ENCODE measurements at places on chromosomes 1 and 21. TPM values are rescaled to one million over a fixed set of nuclear protein-coding genes. Genes with fewer than 3 reads are reported as not detected.

The GJB5 gene
- total RNA-seq: not detected

The OR2AK2 gene
- total RNA-seq: not detected

The SPATA45 gene
- total RNA-seq: not detected

The TIE1 gene
- total RNA-seq: 5.6 TPM

The TCHHL1 gene
- total RNA-seq: not detected

DNA sequence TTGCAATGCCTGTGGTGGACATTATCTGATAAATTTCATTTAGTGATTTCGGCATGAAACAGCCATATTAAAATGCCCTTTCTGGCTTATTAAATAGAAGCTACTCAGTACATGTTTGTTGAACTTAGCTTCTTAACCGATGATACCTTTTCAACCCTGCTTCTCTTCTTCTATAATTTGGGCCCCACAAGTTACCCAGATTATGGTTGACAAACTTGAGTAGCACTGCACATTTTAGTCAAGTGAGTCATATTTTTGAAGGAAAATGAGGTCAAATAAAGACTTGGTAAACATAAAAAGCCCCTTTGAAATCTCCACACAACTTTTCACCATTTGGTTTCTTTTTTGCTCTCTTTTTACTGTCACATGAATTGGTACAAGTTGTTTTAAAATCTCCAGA is 33.8 kb downstream of the GIPC2 start:
- no peaks in the 10 kb centered on the region for H3K27me3 ChIP-seq
- H3K4me1 ChIP-seq: no peaks in the 10 kb centered on the region
- H3K4me3 ChIP-seq: no peak overlapping the region
- H3K27ac ChIP-seq: no peak overlapping the region
- DNase-seq: no peak

DNA sequence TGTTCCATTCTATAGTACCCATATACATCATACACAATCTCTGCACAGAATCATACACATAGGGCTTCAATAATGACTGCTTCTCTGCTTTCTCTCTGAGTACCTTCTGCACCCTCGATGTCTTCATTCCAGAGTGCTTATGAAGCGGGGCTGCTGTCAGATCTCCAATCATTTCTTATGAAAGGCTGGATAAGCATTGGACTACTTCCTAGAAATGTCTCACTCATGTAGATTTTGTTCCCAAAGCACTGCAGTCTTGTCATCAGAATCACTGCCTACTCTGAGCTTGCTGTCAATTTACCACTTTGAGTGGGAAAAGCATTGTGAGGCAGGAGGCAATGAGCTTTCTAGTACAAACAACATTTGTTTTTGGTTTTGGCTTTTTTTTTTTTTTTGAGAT is 179.0 kb downstream of the SLC35F3 start:
- H3K27me3 ChIP-seq: no peaks in the 10 kb centered on the region
- no peaks in the 10 kb centered on the region for H3K4me1 ChIP-seq
- no peak overlapping the region for H3K27ac ChIP-seq
- DNase-seq: no peak
- no peaks in the 10 kb centered on the region for H3K36me3 ChIP-seq
- H3K4me3 ChIP-seq: no peak overlapping the region

- H3K4me3 ChIP-seq: no peak overlapping the region
- H3K4me1 ChIP-seq: no peaks in the 10 kb centered on the region
- DNase-seq: no peak
- H3K36me3 ChIP-seq: no peaks in the 10 kb centered on the region
These were observed 80.2 kb downstream of the VPS13D start for GRCh38 chr1:12309783-12310742.

DNA sequence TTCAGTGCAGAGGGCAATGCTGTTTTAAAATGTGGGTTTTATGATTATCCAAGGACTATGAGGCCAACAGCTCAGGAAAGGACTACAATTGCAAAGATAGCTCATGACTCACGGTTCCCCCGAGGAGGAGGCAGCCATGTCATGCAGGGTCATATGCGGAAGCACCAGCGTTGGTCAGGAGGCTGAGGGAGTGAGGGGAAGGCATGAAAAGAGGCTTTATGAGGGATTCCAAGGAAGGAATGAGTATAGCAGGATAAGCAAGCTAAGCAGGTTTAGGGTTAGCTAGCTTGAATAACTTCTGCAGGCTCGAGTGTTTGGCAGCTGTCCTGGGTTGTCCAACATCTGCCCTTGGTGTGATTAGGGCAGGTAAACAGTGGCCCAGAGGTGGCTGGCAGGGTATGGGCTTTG is 495.1 kb downstream of the SETD4 start:
- H3K27me3 ChIP-seq: no peaks in the 10 kb centered on the region
- no peak for DNase-seq
- H3K4me3 ChIP-seq: no peak overlapping the region
- no peaks in the 10 kb centered on the region for H3K4me1 ChIP-seq

GRCh38 chr1:19427087-19427781 is 58.1 kb downstream of the CAPZB start:
- H3K4me1 ChIP-seq: peaks cover 65% of the 10 kb centered on the region
- H3K27ac ChIP-seq: peak overlapping the region; percentile 83
- no peak for DNase-seq
- no peaks in the 10 kb centered on the region for H3K36me3 ChIP-seq
- H3K27me3 ChIP-seq: no peaks in the 10 kb centered on the region

- no peak overlapping the region for H3K27ac ChIP-seq
- no peaks in the 10 kb centered on the region for H3K27me3 ChIP-seq
- no peak for DNase-seq
These were observed 34.2 kb downstream of the CNN3 start for GRCh38 chr1:94892604-94893254.

DNA sequence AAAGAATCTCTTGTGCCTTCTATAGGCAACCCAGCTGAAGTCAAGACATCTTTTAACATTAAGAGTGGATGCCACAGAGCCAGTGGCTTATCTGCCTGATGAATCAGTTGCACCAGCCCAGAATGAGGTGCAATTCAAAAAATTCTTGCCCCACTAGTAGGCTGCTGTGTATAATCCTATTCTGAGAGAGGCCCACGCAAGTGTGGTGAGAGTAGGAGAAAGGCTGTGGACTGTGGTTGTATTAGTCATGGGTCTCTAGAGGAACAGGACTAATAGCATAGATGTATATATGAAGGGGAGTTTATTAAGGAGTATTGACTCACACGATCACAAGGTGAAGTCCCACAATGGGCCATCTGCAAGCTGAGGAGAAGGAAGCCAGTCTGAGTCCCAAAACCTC is 216.4 kb downstream of the LTN1 start:
- H3K27ac ChIP-seq: no peak overlapping the region
- H3K4me3 ChIP-seq: no peak overlapping the region
- no peak for DNase-seq
- H3K36me3 ChIP-seq: no peaks in the 10 kb centered on the region

GRCh38 chr1:53196017-53196484 is 573 bp upstream of the CPT2 start:
- H3K36me3 ChIP-seq: no peaks in the 10 kb centered on the region
- H3K4me3 ChIP-seq: peak overlapping the region; percentile 97
- peak overlapping the region; percentile 100 for H3K27ac ChIP-seq

GRCh38 chr1:84598418-84598817 is 24.2 kb upstream of the CTBS start:
- no peaks in the 10 kb centered on the region for H3K4me1 ChIP-seq
- H3K36me3 ChIP-seq: no peaks in the 10 kb centered on the region
- no peak overlapping the region for H3K27ac ChIP-seq
- no peaks in the 10 kb centered on the region for H3K27me3 ChIP-seq

DNA sequence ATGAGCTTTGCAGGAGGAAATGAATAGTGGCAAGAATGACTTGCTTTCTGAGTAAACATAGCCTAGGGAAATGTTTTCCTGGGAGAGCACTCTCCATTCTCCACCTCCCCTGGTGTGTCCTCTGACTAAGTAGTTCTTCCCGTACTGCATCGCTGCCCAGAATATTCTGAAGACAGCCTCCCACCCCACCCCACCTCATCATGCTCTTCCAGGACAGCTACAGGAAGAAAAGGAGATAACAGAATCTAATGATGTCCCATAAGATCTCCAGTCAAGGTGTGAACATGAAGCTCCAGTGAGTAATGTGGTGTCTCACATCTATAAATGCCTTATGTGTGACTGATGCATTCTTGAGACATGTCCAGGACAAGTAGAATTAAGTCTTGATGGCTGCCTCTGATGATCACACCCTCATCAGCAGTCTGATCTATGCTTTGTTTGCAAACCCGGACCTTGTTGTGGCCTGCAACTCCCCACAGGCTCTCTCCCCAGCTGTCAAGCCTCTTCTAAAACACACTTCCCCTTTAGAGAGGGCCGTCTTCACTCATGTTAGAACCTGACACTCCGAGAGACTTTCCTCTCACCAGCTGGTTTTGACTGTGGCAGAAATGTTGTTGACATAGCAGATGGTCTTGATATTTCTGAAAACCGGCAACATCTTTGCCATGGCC is 183.0 kb downstream of the CYYR1 start:
- no peaks in the 10 kb centered on the region for H3K27me3 ChIP-seq
- no peak overlapping the region for H3K4me3 ChIP-seq
- no peaks in the 10 kb centered on the region for H3K4me1 ChIP-seq
- H3K27ac ChIP-seq: no peak overlapping the region
- H3K36me3 ChIP-seq: no peaks in the 10 kb centered on the region

DNA sequence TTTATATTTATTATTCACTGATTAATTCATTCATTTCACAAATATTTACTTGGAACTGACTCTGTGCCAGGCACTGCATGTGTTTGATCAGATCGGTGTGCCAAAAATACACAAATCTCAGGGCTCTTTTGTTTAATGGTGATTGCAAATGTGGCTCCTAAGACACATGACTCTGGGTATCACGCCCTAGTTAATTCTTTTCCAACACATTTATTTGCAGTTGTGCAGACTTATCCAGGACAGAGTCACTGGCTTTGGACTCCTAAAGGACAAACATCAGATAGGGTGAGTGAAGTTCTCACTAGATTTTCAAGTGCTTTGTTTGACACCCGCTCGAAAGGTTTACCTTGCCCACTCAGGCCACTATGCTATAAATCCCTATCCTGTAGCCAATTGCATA is 335.5 kb downstream of the BARHL2 start:
- no peaks in the 10 kb centered on the region for H3K4me1 ChIP-seq
- H3K27ac ChIP-seq: no peak overlapping the region
- no peaks in the 10 kb centered on the region for H3K36me3 ChIP-seq
- H3K4me3 ChIP-seq: no peak overlapping the region
- H3K27me3 ChIP-seq: no peaks in the 10 kb centered on the region

DNA sequence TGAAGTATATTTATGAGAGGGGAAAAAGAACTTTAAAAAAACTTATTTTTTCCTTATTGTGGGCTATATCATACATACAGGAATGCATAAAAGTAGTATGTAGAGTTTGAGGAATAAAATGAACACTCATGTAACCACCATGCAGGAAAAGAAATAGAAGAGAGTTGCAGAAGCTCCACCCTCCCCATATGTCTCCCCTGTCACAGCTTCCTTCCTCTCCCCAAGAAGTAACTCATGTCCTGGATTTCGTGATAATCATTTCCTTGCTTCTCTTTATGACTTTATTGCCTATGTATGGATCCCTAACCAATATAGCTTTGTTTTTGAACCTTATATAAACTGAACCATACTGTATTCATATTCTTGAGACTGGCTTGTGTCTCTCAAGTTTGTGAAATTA is 126.4 kb downstream of the ZZZ3 start:
- no peak overlapping the region for H3K4me3 ChIP-seq
- H3K4me1 ChIP-seq: no peaks in the 10 kb centered on the region
- H3K27me3 ChIP-seq: no peaks in the 10 kb centered on the region

DNA sequence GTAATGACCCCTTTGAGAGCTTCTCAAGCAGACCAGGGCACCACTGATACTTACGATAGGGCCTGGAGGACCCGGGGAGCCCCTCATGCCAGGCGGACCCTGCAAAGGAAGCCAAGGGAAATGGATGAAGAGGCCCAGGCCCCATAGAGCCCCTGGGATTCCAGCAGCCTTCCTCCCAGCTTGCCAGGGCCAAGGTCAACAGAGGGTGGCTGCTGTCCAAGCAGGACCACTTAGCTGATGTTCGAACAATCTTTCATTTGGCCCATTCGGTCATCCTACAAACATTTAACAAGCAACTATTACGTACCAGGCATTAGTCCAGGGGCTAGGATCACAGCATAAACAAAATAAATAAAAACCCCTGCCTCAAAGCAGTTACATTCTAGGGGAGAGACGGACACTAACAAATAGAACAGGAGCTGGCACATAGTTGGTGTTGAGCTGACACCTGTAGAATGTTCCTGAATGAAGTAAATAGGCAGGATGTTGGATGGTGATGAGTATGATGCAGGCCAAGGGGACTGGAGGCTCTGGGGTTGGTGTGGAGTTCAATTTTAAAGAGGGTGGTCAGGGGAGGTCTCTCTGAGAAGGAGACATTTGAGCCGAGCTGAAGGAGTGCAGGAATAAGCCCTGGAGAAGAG is 27.0 kb upstream of the PEF1 start:
- H3K4me3 ChIP-seq: no peak overlapping the region
- no peak for DNase-seq
- H3K4me1 ChIP-seq: no peaks in the 10 kb centered on the region
- no peaks in the 10 kb centered on the region for H3K27me3 ChIP-seq
- no peaks in the 10 kb centered on the region for H3K36me3 ChIP-seq

GRCh38 chr1:63835128-63835527 is 61.3 kb downstream of the ROR1 start:
- no peak overlapping the region for H3K27ac ChIP-seq
- no peaks in the 10 kb centered on the region for H3K4me1 ChIP-seq
- H3K27me3 ChIP-seq: no peaks in the 10 kb centered on the region
- no peak for DNase-seq
- H3K4me3 ChIP-seq: no peak overlapping the region

Measured in Peyer's patch (tissue), 4 donors.